M059J (cell line): ENCODE measurements at places on chromosomes 4 and X.

GRCh38 chrX:156001001-156001666 is 3.6 kb downstream of the IL9R start:
- no peak for DNase-seq

- DNase-seq = peak; percentile 25
Measured at GRCh38 chrX:109889289-109890006, 113.5 kb upstream of the TMEM164 start.

DNA sequence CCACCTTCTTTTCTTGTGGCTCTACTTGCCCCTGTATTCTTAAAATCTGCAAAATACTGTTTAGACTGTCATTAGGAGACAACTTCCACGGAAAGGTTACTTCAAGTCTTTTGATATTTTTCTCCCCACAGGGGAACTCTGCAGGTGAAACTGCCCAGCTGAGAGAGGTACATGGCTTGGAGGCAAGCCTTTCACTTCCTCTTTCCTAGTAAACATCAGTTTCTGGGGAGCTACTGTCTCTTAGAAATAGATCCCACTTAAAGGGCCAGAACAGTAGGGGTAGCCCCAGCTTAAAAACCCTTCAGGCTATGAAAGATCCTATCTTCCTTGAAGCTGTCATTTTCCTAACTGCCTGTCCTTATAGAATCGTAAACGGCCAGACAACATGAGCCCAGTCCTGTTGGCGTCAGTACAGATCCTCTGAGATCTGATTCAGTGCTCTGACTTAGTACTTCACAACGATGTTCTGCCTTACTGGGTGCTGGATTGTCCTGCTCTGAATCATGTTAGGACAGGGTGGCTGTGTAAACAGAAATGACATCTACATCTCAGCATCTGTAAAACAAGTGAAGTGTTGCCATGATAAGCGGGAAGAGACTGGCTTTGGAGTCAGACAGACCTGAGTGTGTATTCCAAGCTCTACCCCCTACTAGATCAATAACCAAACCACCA is 102.1 kb downstream of the ITIH6 start:
- peak; percentile 14 for DNase-seq

DNA sequence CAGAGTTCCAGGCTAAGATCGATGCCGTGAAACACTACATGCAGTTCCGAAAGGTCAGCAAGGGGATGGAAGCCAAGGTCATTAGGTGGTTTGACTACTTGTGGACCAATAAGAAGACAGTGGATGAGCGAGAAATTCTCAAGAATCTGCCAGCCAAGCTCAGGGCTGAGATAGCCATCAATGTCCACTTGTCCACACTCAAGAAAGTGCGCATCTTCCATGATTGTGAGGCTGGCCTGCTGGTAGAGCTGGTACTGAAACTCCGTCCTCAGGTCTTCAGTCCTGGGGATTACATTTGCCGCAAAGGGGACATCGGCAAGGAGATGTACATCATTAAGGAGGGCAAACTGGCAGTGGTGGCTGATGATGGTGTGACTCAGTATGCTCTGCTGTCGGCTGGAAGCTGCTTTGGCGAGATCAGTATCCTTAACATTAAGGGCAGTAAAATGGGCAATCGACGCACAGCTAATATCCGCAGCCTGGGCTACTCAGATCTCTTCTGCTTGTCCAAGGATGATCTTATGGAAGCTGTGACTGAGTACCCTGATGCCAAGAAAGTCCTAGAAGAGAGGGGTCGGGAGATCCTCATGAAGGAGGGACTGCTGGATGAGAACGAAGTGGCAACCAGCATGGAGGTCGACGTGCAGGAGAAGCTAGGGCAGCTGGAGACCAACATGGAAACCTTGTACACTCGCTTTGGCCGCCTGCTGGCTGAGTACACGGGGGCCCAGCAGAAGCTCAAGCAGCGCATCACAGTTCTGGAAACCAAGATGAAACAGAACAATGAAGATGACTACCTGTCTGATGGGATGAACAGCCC is 9.3 kb downstream of the CNGA2 start:
- DNase-seq = no peak

DNA sequence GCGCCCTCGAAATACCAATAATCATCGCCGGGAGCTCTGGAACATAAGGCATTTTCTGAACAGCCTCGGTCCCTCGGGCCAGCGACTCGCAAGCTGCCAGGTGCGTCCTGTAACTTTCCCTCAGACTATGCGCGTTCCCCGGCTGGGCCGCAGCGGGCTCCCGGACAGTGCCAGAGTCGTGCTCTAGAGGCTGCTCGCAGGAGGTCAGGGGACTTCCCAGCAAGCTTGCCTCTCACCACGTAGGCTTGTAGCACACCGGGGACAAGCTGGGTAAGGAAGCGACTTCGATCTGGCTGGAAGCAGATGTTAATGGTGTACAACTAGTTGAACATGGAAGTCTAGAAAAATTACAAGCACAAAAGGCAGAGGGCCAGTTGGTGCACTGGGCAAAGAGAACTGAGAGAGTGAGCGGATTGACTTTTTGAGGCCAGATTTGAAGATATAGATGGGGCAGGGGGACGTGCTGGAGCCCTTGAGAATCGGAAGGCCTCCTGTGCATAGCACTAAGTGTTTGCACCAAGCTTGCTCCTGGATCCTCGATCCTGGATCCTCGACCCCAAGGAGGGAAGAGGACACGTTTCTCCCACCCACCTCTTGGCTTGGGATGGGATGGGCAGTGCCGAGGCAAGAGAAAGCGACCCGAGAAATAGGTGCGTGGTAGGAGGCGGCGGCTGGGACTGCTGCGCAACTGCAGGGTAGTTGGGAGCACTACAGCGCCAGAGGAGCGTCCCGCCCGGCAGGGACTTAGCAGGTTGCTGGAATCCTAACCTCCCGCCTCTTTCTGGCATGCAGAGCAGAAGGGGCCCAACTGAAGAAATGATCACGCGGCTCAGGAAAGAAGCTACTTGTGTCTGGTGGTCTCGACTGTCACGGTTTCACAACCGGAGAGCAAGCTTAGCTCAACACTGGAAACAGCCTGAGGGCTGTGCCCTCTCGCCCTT is 19.9 kb upstream of the ZIC3 start:
- no peak for DNase-seq

- no peak for DNase-seq
Measured at GRCh38 chr4:24768006-24768405, 27.4 kb upstream of the SOD3 start.

DNA sequence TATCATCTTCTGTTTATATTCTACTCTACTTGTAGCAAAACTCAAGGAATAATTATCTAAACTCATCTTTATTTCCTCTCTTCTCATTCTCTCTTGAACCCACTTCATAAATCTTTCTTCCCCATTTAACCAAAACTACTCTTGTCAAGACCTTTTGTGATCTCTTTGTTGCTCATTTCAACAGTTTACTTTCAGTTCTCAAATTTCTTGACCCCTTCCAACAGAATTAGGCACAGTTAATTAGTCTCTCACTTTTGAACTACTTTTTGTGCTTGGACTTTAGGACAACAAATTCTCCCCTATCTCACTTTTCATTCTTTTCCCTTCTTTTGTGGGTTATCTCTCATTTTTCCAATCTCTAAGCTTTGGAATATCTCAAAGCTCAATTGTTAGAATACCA is 27.4 kb upstream of the CAMK2D start:
- DNase-seq = no peak

DNA sequence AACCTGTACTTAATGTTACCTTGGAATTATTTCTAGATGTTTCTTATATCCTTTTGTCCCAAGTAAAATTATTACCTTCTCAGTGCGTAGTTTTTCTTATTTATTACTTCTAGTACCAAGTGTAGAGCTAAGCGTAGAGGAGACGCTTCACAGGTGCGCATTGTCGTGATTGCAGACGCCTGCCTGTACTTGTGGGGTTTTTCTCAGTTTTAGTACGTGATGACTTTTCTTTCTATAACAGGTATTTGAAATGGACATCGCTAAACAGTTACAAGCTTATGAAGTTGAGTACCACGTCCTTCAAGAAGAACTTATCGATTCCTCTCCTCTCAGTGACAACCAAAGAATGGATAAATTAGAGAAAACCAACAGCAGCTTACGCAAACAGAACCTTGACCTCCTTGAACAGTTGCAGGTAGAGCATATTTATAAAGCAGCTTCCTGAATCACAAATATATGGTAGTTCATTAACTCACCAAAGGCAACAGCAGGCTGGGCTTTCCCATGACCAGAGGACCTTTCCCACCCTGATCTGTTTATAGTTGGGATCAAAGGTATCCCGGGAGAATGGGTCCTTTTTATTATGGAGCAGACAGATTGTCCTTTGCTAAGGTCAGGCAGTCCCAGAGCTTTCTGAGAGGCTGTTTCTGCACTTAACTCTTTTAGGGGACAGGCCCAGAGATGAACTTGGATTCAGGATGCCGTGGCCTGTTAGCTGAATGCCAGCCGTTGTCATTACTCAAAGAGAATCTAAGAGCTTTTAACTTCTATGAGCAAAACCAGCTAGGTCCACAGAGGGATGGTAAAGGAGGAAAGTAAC is 172.9 kb downstream of the PTTG2 start:
- DNase-seq = no peak

DNA sequence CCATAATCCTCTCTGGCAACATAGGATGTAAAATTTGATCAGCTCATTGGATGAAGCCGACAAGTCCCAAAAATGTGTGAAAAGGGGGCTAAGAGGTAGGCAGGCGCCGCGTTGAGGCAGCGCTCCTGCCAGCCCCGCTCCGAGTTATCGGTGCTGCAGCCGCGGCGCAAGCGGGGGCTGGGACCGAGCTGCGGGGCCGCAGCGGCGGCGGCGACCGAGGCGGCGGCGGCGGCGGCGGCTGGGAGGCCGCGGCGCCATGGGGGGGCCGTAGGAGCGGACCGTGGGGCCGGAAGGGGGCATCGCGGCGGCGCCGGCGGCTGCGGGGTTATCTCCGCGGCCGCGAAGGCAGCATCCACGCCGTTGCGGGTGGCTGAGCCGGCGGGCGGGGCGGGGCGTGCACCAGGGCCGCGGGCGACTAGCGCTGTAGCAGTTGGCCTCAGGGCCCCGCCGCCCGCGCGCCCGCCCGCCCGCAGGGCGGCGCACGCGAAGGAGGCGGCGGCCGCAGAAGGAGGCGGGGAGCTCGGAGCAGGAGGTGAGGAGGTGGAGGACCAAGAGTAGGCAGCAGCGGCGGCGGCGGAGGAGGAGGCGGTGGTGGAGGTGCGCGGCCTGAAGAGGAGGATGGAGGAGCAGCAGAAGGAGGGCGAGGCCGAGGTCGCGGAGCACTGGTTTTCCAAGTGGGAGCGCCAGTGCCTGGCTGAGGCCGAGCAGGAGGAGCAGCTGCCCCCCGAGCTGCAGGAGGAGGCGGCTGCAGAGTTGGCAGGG is 126.0 kb upstream of the CXorf66 start:
- peak; percentile 12 for DNase-seq

DNA sequence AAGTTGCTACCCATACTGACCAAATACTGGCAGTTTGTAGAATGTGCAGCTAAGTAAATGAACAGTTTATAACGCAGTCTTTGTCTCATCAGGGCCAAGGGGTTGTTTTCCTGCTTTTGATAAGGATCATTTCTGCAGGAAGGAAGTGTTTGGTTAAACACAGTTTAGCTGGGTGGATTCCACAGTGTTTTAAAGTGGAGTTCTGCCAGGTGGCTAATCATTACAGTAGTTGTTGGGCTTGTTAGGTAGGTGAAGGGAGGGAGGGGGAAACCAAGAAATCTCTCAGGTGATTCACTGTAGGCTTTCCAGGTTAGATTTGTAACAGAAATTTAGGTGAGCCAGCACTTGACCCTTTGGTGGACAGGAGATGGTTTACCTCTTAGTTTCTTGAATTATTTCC is 58.1 kb downstream of the FNIP2 start:
- peak; percentile 45 for DNase-seq

DNA sequence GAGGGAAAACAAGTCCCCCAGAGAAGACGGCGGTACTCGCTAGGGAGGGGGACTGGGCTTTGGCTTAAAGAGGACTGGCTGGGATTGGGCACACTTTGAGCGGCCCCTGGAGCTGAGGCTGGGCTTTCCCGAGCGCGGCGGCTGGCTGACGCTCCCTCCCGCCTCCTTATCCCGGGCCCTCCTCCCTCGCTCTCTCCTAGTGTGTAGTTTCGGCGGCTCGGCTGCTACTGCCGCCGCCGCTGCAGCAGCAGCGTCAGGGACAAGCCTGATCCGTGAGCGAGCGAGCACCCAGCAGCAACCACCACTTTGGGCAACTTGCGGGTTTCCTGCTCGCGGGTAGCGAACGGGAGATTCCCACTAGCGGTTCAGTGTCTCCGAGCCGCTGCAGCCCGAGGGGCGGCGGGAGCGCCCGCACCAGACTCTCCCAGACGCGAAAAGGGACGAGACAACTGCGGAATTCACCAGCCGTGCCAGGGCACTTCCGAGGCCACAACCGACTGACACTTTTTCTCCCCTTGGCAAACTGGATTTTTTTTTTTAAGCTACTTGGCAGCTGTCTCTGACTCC is 632 bp upstream of the PCDH7 start:
- DNase-seq = peak; percentile 43

DNA sequence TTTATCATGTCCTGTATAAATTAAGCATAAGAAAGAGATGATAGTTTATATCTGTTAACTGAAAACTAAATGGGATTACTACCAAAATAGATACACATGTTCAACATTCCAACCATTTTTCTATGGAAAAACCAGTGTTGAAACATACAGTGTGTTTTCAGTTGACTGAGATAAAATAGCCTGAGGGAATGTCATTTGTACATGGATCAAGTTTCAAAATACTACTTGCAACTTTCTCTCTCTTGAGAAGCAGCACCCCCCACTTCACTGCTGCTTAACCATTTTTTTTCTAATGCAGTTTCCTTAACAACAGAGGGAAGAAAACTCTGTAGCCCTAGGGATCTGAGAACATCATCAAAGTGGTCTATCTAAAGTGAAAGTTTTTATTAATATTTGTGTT is 70.8 kb downstream of the NPNT start:
- DNase-seq = peak; percentile 78

DNA sequence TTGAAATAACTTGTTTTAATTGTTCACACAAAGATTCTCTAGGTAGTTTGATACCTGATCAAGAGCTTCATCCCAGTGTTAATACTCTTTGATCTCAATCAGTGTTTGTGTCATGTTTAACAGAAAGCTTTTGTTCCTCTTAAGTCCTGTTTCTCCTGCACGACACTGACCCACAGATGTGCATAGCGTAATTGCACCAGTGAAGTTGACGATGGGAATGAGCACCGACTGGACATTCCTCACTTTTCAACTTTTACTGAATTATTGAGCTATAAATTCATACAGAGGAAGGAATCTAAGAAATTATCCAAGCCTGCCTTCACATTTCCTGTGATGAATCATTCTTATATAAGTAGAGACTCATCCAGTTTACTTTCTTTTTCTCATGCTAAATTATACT is 878.7 kb upstream of the TENM3 start:
- peak; percentile 23 for DNase-seq

DNA sequence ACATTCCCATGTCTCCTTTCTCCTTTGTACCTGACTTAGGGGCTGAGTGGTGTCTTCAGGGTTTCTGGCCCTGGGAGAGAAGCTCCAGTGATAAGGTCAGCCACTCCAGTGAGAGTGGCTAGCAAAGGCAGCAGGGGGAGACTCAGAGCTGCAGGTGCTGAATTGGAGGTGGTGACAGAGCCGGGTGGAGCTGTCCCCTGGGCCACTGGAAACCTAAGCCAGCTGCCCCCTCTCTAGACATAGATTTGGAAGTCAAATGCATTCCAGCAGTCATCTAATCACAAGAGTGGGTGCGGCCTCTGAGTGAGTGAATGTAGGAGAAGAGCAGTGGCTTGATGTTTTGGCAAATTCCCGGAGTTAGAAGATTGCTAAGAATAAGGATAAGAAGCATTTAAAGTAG is 28.5 kb downstream of the TRIM2 start:
- DNase-seq = peak; percentile 35
